Foreskin melanocyte (primary cell): ENCODE measurements at places on chromosomes 11 and 22.

GRCh38 chr11:28822576-28822975 is 714.4 kb downstream of the METTL15 start:
- no peak for DNase-seq

GRCh38 chr11:103220133-103220532 is 110.9 kb downstream of the DYNC2H1 start:
- DNase-seq, result no peak

GRCh38 chr11:73040046-73040445 is 102.1 kb downstream of the FCHSD2 start:
- DNase-seq, result no peak

DNA sequence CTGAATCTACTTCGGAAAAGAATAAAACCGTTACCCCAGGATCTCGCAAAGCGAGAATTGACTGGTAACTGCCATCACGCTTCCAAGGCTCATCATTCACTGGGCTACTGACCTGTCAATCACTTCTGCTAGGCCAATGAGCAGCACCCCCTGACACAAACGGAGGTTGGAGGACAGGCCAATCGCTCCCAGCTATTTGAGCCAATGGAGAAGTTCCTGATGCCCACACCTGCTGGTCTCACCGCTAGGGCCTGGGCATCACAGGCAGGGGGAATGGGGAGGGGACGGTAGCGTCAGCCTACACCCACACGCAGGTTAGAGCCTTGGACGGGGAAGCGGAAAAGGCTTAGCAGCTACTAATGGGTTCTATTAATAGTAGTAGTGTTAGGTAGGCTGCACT is 56.7 kb upstream of the CHST1 start:
- DNase-seq, result no peak

DNA sequence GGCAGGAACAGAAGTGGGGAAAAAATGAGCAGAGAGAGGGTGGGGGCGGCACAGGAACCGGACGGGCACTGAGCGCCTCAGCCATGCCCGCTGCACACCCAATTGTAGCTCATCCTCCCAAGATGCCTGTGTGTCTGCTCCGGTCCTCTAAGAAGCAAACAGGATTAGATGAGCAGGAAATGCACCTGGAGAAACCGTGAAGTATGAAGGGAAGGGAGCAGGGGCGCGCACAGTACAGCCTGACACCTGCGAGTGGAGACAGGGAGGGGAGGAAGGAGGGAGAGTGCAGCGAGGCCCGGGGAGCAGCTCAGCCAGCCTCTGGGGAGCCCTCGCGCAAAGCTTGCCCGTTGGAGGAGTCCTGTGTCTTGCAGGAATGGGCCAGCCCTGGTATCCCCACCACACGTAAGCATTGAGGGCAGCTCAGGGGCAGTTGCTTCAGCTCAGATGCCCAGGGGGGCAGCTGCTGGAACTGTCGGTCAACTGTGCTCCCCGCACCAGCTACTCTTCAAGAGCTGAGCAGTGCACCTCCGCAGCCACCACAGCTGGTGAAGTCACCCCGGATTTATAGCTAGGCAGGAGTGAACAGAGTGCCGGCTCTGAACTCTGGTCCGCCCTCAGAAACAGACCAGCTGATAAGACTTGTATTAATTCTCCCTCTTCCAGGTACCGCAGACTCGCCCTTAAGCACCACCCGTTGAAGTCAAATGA is 7.0 kb downstream of the DNAJB13 start:
- DNase-seq, result no peak

GRCh38 chr11:60124802-60125432 is 36.5 kb downstream of the MS4A2 start:
- no peak for DNase-seq

DNA sequence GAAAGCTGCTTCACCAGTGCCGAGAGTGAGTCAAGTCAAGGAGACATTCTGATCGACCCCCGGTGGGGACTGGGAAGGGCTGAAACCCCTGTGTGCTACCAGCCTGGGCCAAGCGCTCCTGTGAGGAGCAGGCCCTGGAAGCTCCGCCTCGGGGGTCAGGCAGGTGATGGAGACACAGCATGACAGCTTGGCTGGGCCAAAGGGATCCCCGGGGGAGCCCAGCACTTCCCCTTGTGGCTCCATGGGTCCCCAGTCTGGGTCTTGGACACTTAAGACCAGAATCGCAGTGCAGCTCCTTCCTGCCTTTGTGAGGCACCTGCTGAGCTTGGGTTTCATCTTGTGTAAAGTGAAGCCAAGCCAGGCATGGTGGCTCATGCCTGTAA is 89.2 kb downstream of the MORC2 start:
- no peak for DNase-seq

GRCh38 chr11:78364128-78364751 is 53.4 kb downstream of the GAB2 start:
- no peak for DNase-seq

GRCh38 chr11:46118702-46119351 is 2.4 kb downstream of the PHF21A start:
- DNase-seq, result no peak

GRCh38 chr11:72781313-72782080 is 12.3 kb downstream of the STARD10 start:
- DNase-seq, result no peak

GRCh38 chr11:9745411-9746211 is 81.7 kb downstream of the SWAP70 start:
- DNase-seq, result no peak

DNA sequence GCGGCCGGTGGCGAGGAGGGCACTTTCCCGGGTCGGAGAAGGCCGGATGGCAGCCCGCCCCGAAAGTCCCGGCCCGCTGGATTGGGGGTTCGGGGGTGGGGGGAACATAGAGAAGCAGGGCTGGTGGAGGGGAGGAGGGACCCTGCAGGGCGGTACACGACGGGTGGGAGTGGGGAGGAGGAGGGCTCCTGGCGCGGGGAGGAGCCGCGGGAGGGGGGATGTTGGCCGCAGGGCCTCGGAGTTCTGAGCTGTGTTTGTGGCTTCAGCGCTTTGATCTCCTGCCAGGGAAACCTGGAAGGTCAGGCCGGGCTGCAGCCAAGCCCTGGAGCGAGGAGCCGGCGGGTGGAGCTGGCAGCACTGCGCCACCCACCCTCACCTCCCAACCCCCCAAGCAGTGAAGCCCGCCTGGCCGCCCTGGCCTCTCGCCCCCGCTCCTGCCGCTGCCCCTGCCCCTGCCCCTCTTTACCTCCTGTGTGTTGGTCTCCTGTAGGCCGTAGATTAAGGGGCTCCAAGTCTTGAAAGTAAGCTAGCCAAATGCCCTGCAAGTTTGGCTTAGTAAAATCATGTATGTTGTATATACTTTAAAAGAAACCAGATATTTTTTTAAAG is 30.9 kb downstream of the C22orf31 start:
- no peak for DNase-seq

GRCh38 chr11:120540744-120541465 is 29.4 kb downstream of the GRIK4 start:
- DNase-seq, result no peak

DNA sequence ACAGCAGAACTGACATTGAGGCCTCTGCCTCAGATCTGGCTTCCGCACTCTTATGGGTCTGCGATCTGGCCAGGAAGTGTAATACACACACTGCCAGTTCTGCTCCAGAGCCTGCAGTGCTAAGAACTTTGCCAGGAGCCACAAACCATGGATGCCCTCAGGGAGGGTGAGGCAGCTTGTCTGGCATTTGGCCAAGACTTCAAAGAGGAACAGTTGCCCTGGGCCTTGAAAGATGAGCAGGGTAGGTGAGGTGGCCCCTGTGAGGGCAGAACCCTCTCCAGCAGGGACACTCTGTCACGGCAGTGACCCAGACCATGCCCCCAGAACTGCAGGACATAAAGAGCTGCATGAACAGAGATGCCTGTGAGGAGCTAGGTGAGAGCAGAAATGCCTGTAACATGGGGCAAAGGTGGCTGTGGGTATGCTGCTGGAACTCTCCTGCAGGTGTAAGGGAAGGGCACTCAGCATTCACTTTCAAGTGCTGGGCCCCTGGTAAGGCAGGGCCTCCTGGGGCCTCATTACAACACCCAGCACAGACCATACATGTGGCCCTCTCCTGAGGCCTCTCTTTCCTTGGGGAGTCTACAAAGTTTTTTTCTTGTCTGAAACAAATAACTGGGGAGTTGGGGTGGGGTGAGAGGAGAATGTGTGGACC is 47.3 kb downstream of the NEU3 start:
- DNase-seq, result peak; percentile 31

DNA sequence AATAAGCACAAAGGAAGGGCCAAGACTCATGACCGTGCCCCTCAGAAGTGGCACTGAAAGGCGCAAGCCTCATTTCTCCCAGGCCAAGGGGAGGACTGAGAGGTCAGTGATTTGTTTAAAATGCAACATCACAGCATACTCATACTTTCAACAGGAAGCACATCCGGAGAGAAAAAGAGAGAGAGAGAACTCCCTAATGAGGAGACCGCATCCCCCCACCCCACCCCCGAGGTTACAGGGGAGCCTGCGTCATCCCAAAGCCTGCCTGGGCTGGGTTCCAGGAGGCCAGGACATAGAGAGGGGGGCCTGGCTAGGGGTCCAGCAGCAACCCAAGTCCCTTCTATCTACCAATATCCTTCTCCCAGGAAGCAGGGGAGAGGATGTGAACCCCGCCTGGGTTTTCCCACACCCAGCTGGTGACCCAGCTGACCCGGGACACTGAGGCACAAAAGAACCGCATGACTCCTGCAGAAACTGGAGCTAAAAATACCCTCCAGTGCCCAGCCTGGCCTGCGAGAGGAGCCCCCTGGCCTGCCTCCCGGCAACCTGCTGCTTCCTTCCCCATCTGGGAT is 3.8 kb downstream of the CSNK1E start:
- DNase-seq, result peak; percentile 83

- DNase-seq, result no peak
Measured at GRCh38 chr22:28106617-28107016, 187.6 kb upstream of the PITPNB start.

GRCh38 chr11:103601225-103601846 is 435.1 kb upstream of the DDI1 start:
- DNase-seq, result peak; percentile 52

GRCh38 chr11:96869207-96869606 is 479.4 kb downstream of the JRKL start:
- no peak for DNase-seq

- DNase-seq, result no peak
Measured at GRCh38 chr22:42847110-42847509, 10.0 kb downstream of the ARFGAP3 start.

DNA sequence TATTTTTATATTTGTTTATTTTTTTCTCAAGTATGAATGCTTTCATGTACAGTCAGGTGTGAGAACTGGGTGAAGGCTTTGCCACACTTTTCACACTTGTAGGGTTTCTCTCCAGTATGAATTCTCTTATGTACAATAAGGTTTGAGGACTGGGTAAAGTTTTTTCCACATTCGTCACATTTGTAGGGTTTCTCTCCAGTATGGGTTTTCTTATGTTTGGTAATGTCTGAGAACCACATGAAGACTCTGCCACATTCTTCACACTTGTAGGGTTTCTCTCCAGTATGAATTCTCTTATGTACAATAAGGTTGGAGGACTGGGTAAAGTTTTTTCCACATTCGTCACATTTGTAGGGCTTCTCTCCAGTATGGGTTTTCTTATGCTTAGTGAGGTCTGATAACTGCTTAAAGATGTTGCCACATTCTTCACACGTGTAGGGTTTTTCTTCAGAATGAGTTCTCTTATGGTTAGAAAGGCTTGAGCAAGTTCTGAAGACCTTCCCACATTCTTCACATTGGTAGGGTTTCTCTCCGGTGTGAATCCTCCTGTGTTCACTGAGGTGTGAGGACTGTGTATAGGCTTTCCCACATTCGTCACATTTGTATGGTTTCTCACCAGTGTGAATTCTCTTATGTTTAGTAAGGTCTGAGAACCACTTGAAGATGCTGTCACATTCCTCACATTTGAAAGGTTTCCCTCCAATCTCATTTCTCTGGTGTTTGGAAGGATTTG is 19.7 kb downstream of the ZNF195 start:
- DNase-seq, result no peak

- no peak for DNase-seq
Measured at GRCh38 chr11:17156283-17156682, 51.5 kb downstream of the PIK3C2A start.

DNA sequence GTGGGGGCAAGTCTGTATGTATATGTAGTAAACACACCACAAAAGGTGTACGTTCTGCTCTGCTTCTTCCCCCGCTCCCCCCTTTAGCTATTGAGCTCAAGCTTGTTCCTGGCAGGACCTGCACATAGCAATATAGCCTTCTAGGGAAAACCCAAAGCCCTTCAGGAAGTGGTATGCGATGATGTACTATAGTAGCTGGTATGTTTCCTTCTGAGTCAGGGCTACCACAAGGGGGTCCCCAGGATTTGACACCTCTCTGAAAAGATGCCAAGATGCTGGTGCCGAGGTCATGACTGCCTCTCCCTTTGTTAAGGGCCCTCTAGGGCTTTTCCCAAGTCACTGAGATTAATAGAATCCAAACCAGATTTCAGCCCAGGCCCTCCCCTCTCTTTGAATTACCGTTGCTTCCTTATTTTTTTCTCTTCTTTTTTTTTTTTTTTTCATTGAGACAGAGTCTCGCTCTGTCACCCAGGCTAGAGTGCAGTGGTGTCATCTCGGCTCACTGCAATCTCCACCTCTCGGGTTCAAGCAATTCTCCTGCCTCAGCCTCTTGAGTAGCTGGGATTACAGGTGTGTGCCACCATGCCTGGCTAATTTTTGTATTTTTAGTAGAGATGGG is 268.4 kb downstream of the ETS1 start:
- DNase-seq, result no peak

DNA sequence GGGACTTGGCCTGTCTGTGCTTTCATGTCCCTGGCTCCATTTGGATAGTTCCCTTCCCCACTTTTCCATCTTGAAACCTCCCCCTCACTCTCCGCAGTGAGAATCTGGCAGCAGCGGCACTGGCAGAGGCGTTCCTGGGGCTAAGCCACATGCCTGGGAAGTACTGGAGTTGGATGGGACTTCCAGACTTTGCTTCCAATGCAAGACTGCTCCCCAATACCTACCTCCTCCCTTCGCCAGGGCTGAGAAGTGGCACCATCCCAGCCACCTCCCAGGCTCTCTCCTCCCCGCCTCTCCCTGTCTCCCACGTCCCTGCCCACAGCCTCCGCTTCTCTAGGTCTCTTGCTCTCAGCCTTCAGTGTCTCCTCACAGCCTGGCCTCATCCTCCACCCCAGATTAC is 16.6 kb downstream of the TST start:
- DNase-seq, result no peak

- DNase-seq, result peak; percentile 42
Measured at GRCh38 chr11:93740730-93741093, 583 bp downstream of the TAF1D start.

DNA sequence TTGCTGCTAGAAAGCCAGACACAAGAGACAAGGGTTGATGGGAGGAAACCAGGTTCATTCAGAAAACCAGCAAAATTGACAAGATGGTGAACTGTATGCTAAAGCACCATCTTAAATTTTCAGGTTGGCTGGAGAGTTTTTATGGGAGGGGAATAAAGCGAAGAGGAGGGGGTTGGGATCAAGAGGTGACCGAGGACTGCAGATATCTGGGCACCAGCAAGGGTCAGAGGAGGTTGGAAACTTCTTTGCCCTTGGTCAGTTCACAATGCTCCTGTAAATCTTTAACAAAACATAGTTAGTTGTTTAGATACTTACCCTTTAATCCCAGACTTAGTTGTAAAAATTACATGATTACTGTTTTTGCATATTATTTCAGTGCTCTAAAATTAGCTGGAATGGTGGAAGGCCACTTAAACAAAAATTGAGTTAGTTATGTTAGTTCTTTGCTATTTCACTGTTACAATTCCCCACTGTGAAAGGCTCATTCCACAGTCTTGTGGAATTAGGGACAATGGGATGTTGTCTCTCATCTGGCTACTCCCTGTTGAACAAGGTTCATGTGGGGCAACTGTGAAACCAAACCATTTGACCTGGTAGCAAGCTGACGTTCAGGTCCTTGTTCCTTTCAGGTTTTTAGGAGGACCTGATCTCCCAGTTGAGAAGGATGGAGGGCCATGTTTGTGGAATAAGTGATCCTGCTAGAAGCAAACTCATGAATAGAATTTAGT is 30.6 kb upstream of the QSER1 start:
- no peak for DNase-seq
